Nephron progenitor cell (in vitro differentiated cells): ENCODE measurements at places on chromosomes 5 and 9.

GRCh38 chr5:9188956-9189355, 356.9 kb downstream of the SEMA5A start:
- no peak for DNase-seq
- peaks cover 50% of the 10 kb centered on the region for H3K36me3 ChIP-seq
- no peak overlapping the region for H3K27ac ChIP-seq
- no peak overlapping the region for H3K4me3 ChIP-seq
- no peaks in the 10 kb centered on the region for H3K4me1 ChIP-seq

GRCh38 chr9:37989701-37990100, 79.3 kb downstream of the SHB start:
- no peak overlapping the region for H3K27ac ChIP-seq
- no peak overlapping the region for H3K4me3 ChIP-seq
- peaks cover 33% of the 10 kb centered on the region for H3K4me1 ChIP-seq

GRCh38 chr5:153209016-153209415, 281.5 kb upstream of the GRIA1 start:
- no peak overlapping the region for H3K27ac ChIP-seq
- no peaks in the 10 kb centered on the region for H3K36me3 ChIP-seq
- H3K27me3 ChIP-seq, result no peaks in the 10 kb centered on the region
- DNase-seq, result no peak

DNA sequence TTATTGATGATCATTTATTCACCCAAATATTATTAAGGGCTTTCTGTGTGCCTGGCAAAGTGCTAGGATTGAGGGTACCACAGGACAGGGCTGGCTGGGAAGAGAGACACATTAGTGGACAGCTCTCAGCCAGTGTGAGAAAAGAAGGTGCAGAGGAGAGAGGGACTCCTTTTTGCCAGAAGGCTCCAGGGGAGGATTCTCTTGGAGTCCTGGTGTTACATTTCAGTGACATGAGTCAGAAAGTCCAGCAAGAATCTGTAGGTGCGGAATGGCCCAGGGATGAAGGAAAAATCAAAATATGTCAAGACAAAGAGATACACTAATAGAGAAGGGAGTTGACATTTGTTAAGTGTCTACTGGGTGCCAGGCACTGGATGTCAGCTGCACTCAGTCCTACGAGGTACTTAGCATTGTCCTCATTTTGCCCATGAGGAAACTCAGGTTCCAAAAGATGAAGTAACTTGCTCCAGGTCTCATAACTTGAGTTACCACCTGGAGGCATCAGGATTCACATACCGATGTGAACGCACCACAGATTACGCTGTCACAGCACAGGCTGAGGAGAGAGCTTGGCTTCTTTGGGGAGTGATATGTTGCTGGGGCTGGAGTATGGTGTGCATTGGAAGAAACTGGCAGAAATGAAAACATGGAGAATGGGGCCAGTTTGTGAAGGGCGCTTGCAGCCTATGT, 60.5 kb downstream of the RASGRF2 start:
- peaks cover 3% of the 10 kb centered on the region for H3K27me3 ChIP-seq
- DNase-seq, result no peak
- no peak overlapping the region for H3K4me3 ChIP-seq
- H3K4me1 ChIP-seq, result peaks cover 12% of the 10 kb centered on the region
- H3K27ac ChIP-seq, result peak overlapping the region; percentile 68

GRCh38 chr9:15069106-15069505, 158.9 kb upstream of the FREM1 start:
- DNase-seq, result no peak
- H3K4me1 ChIP-seq, result peaks cover 12% of the 10 kb centered on the region
- H3K27me3 ChIP-seq, result peaks cover 5% of the 10 kb centered on the region

DNA sequence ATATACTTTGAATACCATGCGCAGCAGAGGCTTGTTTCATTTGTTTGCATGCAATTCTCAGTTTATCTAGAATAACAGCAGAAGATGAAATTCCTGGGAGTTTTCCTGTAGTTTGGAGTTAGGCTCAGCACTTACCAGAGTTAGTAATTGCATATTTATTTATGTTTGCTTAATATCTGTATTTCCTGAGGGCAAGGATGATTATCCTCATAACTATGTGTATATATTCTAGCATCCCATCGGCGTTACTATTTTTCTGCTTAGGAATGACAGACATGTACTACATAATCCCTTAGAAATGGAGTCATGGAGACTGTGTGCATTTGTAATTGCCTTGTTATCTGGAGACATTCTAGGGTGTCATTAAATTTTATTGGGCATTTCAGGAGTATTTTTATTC, 1184.8 kb downstream of the DTWD2 start:
- DNase-seq, result no peak
- H3K36me3 ChIP-seq, result no peaks in the 10 kb centered on the region
- no peak overlapping the region for H3K4me3 ChIP-seq
- H3K27me3 ChIP-seq, result no peaks in the 10 kb centered on the region

- no peaks in the 10 kb centered on the region for H3K27me3 ChIP-seq
- peak; percentile 12 for DNase-seq
- H3K4me3 ChIP-seq, result no peak overlapping the region
- H3K27ac ChIP-seq, result no peak overlapping the region
These were observed 1523.9 kb downstream of the MAT2B start for GRCh38 chr5:165029099-165029870.

DNA sequence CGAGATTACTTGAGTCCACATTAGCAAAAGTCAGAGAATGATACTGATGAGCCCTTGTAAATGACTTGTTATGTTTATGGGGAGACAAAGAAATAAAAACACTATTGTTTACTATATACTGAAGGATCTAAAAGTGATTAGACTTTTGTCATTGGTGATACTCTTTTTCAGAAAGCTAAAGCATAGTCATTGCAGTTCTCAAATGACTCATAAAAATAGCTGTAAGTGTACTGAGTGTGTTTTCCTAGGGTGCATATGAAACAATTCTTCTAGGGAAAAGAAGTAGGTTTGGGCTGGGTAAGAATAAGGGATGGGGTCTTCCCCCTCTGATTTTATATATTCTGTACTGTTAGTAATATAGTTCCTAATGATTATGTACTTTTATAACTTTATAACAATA, 32.6 kb downstream of the WDR36 start:
- H3K27ac ChIP-seq, result peak overlapping the region; percentile 42
- no peak for DNase-seq
- H3K36me3 ChIP-seq, result peaks cover 55% of the 10 kb centered on the region
- no peaks in the 10 kb centered on the region for H3K4me1 ChIP-seq
- no peaks in the 10 kb centered on the region for H3K27me3 ChIP-seq

DNA sequence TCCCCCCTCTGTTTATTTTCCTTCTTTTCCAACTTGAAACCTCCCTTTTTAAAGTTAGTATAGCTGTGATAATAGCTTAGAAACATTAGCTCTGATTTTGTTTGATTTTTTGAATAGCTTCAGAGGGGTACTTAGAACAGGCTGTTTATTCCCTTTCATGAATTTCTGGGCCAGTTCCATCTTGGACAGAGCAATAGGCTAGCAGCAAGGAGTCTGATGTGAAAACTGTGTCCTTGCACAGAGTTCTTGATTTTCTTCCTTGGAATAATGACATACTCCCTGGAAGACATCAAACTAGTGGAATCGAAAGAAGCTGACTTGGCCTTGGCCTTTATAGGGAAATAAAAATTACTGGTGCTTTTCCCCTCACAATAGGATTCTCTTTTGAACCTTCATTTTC, 32.9 kb downstream of the NTRK2 start:
- peaks cover 3% of the 10 kb centered on the region for H3K27me3 ChIP-seq
- no peak overlapping the region for H3K4me3 ChIP-seq
- peaks cover 62% of the 10 kb centered on the region for H3K4me1 ChIP-seq

GRCh38 chr9:83418283-83418682, 119.9 kb downstream of the FRMD3 start:
- no peaks in the 10 kb centered on the region for H3K4me1 ChIP-seq
- DNase-seq, result no peak
- H3K36me3 ChIP-seq, result no peaks in the 10 kb centered on the region
